ENCODE measurements at places on chromosomes 4 and X.

DNA sequence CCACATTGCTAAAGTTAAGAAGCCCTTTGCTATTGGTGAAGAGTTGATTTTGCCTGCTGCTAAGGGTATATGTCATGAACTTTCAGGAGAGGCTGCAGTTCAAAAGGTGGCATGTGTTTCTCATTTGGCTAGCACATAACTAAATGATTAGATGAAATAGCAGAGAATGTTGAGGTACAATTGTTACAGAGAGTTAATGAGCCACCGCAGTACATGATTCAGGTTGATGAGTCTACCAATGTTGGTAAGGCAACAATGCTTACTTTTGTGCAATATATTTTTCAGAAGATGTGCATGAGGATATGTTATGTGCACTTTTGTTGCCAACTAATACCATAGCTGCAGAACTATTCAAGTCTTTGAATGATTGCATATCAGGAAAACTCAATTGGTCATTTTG lies 21.1 kb upstream of the CXCL2 start:
- DNase-seq, result no peak

DNA sequence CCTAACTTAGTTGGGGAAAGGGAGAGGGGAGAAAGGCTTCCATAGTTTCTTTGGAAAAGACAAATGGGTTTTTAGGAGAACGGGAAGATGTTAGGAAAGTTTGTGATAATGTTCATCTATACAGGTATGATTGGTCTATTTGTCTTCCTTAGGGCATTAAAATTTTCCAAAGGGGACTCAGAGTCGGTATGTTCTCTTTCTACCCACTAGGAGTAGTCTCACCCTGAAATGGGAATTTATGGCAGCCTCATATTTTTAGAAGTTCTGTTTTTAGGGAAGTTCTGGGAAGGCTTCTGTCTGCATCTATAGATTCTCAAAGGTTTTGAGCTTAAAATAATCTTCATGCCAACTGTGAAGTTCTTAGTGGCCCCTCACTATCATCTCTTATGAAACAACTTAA lies 637.3 kb downstream of the ADGRL3 start:
- DNase-seq, result no peak

GRCh38 chr4:35166466-35166865 lies 1077.8 kb downstream of the ARAP2 start:
- DNase-seq, result no peak

DNA sequence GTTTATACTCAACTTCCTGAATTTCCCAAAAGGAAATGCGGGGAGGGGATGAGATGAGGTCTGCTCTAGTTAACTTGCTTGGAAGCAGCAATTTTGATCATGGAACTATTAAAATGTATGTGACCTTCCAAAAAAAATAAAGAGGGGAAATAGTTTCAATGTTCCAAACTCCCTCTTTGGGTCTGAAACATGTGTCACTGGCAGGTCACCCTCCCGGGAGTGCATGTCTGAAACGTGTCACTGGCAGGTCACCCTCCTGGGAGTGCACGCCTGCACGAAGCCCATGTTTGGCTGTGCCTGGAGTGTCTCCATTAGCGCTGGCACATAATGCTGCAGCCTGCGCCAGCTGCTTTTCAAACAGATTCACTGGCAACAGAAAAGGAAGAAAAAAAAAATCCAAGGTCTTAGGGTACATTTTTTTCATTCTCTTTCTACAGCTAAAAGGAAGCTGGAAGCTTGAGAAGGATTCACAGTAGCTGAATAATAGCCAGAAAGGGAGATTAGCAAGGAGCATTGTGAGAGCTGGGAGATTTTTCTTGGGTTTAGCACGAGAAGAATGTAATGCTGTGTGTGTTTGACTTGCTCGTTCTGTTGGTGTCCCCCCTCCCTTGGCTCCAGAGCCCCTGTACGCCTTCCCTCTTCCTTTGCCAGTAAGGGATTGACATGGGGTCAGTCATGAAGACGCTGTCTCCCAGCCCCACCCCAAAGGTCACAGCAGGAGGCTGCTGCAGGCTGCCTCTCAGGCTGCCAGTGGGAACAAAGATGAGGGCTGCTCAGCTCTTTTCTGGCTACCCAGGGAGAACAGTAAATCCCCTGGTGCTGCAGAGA lies 39.2 kb upstream of the TLR3 start:
- peak; percentile 11 for DNase-seq

DNA sequence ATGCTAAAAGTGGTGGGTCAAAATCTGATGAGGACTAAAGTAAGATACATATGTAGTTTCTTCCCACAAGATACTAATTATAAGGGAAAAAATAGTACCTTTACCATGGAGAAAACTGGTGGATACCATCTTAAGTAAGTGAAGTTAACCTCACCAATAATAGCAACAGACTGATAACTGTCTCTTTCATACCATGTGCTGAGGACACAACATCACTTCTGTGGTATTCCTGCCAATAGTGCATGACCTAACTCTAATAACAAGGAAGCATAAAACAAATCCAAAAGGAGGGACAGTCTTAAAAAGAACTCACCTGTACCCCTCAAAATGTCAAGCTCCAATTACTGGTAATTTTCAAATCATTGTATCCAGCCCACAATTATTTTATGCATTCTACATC lies 8.8 kb downstream of the UFSP2 start:
- no peak for DNase-seq

DNA sequence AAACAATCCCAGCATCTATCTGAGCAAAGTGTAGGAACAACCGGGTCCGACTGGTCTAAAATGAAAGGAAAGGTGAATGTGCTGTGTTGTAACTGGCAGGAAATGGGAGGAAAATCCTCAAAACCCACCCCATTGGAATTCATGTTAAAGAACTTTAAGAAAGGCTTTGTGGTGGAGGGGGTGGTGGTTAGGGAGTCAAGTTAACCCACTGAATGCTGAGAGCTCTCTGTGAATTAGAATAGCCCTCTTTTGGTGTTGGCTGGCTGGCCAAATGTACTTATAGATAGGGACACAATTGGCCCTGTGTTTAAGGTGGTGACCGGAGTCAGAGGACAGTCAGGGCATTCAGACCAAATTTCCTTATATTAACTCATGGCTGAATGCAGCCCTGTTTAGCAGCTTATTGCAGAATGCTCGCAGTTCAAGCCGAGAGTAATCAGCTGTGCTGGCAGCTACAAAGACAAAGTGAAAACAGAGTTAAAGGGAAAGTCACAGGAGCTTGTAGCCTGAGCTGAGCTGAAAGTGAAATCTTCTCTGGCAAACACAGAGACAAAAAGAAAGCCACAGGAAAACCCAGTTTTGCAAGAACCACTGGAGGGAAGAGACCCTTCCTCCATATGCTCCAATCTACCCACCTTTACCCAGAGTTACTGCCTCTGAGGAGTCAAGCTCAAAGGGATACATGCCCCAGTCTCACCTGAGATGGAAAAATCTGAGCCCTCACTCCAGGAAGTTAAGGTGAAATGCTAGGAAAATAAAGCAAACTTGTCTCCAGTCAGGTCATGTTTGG lies 38.5 kb upstream of the UGT2B7 start:
- DNase-seq, result no peak

GRCh38 chrX:67582436-67582835 lies 38.6 kb downstream of the AR start:
- DNase-seq, result no peak

GRCh38 chr4:127145006-127145540 lies 487.7 kb upstream of the INTU start:
- no peak for DNase-seq

DNA sequence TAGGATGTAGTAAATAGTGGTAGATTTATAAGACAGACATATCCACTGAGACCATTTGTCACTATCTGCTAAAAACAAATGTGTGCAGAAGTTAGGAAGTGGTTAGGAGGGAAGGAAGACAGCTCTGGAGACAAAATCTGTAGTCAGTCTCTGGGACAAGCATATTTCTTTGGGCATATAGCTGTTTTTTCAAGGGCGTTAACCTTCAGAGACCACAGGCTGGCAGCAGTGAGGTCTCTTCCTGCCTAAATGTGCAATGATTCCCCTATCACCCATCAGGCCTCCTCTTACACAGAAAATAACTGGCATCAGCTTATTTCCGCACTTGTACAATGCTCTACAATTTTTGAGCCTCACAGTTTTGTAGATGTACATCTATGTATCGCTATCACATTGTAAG lies 6.5 kb downstream of the TMEM150C start:
- no peak for DNase-seq

DNA sequence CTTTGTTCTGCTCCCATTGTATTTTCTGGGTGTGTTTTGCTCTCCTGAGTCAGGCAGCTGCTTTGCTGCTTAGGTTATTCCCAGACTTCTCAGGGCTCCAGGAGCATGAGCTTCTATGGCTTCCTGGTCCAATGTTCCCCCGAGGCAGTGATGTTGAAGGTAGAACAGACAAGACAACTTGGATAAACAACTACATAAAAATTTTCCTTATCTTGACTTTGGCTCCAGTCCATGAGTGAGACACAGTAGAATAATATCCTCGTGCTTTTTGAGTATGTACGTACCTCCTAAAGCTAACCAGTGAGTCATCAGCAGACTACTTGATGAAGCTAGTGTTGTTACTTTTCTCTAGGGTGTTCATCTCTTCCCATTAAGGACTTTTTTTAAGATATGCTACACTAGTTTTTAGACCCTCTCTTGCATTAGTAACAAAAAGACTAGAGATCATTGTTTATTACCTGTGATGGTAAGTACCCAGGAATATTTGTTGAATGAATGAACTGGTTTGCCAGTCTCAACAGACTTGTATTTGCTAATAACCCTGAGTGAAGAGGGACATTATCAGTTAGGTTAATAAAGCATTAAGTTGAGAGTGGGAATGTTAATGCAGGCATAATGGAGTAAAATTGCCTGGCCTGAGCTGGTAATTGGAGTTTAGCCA lies 131.9 kb downstream of the FHIP1A start:
- no peak for DNase-seq

DNA sequence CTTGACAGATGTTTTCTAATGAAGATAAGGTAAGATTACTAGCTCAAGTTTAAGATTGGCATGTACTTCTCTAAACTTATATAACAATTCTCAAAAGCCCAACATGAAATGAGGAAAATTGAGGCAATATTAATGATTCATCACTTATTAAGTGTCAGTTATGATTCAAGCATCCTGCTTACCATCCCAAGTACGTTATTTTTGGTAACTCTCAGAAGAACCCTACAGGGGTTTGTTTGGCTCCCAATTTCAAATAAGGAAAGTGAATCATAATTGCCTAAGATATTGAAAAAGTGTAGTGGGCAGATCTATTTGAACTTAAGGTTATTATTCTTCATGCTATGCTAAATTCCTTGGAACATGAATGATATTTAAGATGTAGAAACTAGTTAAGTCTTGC lies 387.9 kb upstream of the TENM3 start:
- DNase-seq, result no peak

- no peak for DNase-seq
These were observed 99.6 kb upstream of the CCSER1 start for GRCh38 chr4:90027565-90027964.

GRCh38 chr4:69323284-69323683 lies 43.0 kb downstream of the UGT2B28 start:
- no peak for DNase-seq

DNA sequence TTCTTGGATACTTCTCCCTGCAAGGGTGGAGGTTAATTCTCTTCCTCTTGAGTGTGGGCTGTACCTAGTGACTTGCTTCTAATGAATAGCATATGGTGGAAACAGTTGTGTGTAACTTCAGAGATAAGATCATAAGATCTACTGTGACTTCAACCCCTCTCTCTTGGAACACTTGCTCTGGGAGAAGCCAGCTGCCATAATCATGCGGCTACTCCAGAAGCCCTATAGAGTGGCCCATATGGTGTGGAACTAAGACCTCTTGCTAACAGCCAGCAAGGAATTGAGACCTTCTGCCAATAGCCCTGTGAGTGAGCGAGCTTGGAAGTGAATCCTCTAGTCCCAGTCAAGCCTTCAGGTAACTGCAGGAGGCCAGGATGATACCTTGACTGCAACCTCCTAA lies 81.1 kb downstream of the RBMX2 start:
- no peak for DNase-seq

DNA sequence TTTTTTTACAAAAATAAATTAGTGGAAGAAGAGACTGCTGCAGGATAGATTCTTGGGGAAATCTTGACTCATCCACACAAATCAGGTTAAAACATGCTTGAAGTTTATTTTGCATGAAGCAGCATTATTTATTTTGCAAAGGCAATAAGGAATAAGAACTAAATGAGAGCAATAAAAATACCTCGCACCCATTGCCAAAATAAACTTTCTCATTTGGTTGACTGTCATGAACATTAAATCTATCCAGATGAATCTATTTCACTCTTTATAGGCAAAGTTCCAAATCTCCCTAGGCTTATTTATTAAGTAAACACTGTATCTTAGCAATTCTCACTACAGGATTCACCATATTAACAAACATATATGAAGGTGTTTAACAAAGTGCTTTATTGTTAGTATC lies 58.9 kb downstream of the HOPX start:
- DNase-seq, result no peak

GRCh38 chr4:105128208-105128607 lies 18.5 kb upstream of the TET2 start:
- DNase-seq, result no peak

GRCh38 chr4:124803026-124803425 lies 90.5 kb upstream of the ANKRD50 start:
- DNase-seq, result no peak

GRCh38 chr4:151331276-151332042 lies 6.1 kb upstream of the SH3D19 start:
- DNase-seq, result no peak

DNA sequence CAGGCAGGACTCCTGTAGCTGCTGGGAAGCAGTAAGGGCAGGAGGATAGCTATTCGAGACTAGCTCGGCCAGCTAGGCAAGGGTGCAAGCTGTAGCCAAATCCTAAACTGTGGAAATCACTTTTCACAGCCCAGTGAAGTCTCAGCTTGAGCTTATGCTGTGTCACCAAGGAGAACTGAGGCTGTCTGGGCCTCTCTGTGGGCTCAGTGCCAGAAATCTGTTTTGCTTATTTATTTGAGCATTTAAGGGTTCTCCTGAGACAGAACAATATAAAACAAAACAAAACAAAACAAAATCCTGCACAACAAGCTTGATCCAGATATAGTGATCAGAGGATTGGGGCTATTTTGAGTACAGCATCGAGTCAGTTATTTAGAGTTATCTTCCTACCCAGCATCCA lies 97.5 kb downstream of the FANCB start:
- no peak for DNase-seq

DNA sequence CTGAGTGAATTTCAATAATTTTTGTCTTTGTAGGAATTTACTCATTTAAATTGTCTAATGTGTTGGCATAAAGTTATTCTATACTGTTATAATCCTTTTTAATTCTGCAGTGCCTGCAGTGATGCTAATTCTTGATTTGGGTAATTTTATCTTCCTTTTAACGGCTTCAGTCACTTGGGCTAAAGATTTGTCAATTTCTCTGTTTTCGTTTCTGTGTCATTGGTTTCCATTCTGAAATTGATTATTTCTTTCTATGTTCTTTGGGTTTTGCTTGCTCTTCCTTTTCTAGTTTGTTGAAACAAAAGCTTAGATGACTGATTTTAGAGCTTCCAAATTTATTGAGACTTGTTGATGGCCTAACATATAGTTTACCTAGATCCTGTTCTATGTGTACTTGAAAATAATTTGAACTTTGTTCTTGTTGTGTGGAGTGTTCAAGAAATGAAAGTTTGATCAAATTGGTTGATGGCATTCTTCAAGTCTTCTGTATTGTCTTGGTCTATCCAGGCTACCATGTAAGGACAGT lies 89.4 kb downstream of the TNIP2 start:
- DNase-seq, result no peak

GRCh38 chr4:184384056-184384809 lies 90.1 kb downstream of the IRF2 start:
- no peak for DNase-seq

- no peak for DNase-seq
These were observed 775 bp upstream of the YIPF6 start for GRCh38 chrX:68498044-68498507.

Measured in anterior cingulate cortex (tissue), 58 donors.